Astrocyte of the spinal cord (primary cell): ENCODE measurements at places on chromosomes 7 and 10.
A peak's percentile ranks its signal among the peaks of the same experiment; 100 is the strongest.

DNA sequence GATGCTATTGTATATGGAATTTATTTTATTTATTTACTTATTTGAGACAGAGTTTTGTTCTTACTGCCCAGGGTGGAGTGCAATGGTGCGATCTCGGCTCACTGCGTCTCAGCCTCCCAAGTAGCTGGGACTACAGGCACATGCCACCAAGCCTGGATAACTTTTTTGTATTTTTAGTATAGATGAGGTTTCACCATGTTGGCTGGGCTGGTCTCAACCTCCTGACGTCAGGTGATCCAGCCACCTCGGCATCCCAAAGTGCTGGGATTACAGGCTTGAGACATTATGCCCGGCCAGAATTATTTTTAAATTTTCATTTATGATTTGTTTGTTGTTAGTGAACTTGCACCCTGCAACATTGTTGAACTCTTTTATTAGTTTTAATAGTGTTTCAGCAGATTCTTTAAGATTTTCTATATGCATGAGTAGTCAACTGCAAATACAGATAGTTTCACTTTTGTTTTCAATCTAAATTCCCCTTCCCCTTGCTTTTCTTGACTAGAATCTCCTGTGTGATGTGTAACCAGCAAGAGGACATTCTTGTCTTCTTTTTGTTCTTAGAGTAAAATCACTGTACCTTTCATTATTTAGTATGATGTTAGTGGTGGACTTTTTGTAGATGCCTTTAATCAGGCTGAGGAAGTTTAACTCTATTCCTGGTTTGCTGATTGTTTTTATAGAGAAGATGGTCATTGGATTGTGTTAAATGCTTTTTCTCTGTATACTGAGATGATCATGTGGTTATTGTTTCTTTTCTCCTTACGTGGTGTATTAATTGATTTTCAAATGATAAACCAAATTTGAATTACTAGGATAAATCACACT, 27.8 kb downstream of the ZNF33A start:
- no peak for DNase-seq

DNA sequence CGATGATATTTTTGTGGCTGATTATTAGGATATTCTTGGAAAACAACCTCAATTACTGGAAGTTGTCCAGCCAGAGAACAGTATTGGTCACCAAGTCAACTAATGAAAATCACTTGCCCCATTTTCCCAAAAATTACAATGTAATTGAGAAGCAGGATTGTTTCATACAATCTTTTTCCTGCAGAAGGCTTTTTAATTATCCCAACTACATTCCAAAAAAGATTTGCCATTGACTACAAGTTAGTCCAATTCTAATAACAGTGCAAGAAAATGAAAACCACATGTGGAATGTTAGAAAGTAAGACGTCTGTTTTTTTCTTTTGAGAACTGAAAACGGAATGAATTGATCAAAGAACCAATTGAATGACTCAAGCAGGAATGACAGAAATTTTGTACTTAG, 1195.8 kb downstream of the SORCS1 start:
- DNase-seq: no peak

GRCh38 chr10:69629519-69629896, 539 bp upstream of the FAM241B start:
- DNase-seq: no peak

- DNase-seq: peak; percentile 96
These were observed 19.5 kb upstream of the GNA12 start for GRCh38 chr7:2863461-2864066.

- no peak for DNase-seq
These were observed 310.6 kb upstream of the MGMT start for GRCh38 chr10:129156406-129156805.

DNA sequence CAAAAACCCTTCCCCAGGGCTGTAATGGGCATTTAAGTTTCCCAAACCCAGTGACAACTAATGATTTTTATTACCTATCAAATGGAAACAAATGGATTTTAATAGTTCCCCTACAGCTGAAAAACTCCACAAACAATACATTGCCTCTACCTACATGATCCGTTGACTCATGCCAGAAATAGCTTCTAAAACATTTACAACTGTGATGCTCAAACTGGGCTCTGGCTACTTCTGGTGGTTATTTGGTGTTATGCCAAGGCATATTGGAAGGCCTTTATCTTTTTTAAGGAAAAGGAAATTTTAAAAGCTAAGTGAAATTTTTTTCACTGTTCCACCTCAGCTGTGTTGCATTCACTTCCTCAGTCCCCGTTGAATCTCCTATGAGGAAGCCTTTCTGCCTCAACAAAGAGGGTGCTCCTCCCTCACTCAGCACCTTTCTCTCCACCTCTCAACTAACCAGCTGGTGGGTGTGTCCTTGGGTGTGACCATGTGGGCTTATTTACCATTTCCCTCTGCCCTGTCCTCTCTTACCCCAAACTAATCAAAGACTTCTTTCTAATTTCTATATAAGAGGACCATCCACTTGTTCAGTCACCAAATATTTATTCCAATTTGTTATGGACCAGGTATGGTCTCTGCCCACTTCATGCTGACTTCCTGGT, 82.9 kb downstream of the PRTFDC1 start:
- peak; percentile 68 for DNase-seq

DNA sequence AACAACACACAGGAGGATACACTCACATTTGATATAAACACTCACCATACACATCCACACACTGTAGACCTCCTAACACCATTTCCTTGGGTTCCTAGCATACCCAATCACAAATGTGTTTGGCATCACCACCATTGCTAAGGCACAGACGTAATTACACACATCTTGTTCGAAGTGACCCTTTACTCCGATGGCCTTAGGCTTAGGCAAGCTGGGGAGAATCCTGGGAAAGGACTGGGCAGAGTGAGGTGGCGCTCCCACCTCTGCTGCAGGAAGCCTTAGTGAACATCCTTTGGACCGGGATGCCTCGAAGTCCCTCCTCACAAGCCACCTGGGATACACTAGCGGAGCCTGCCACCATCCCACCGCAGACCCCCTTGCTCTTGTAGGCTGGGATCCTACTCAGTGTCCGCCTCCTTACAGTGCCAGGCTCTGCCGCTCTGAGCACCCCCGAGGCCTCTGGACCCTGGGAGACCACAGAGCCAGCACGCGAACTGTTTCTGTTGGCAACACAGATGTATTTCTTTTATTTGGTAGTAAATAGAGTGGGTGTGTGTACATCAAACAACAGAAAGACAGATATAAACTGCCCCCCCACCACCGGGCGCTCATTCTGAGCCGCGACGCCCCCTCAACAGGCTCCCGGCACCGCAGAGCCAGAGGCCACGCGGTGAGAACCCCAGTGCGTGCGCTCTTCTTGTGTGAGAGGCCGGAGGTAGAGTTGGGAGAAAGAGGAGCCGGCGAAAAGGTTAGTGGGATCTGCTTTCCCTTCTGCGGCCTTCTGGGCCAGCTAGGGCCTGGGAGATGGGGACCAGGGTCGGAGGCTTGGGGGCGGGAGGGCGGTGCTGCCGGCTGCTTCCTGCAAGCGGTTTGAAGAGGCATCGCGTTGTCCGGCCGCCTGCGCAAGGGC, 5.9 kb upstream of the HMX2 start:
- DNase-seq: no peak

DNA sequence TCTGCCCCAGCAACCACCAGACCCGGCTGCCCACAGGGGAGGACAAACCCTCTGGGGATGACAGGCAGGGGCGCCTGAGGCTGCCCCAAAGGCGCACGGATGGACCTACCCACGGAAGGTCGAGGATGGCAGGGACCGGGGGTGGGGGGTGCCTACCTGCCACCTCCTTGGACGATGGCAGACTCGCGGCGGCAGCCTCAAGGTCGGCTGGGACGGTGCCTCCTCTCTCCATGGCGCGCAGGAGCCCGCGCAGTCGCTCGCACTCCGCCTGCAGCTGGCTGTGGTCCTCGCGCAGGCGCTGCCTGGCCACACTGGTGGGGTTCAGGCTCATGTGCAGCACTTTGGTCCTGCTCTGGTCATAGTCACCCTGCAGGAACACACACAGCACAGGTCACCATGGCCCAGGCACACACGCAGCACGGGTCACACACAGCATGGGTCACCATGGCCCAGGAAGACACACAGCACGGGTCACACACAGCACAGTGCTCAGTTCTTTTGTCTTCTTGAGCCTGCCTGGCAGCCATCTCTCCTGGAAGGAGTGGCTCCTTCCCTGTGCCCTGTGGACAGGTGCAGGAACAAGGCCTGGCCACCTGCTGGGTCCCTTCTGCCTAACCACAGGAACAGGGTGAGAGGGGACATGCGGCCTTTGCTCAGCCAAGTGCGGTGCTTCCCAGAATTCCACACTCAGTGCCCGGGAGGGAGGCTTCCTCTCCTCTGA, 266.6 kb downstream of the ELFN1 start:
- no peak for DNase-seq

DNA sequence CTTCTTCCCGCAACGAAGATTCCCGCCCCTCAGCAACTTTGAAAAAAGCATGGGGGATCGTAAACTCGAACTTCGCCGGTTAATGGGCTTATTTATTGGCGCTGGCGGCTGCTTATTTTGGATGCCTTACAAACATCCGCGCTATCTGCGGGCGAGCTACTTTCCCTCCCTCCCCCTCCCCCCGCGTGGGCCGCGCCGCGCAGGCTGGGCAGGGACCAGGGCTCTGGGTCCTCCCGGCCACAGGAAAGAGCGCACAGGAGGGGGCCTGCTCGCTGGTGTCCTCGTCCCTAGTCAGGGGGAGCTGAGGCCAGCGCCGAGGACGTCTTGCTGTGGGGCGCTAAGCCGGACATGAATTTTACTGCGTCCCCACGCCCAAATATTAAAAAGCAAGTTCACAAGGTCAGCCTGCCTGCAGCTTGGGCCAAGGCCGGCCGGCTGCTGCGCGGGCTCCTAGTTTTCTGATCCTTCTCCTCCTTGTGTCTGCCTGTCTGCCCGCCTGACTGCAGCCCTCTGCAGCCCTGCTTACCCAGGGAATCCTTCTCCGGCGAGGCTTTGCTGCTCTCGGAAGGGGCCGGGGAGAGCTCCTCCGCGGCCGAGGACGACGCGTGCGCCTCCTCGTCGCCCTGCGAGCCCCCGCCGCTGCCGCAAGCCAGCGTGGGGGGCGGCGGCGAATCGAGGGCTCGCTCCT, 1.2 kb downstream of the HOXA10 start:
- DNase-seq: peak; percentile 28

DNA sequence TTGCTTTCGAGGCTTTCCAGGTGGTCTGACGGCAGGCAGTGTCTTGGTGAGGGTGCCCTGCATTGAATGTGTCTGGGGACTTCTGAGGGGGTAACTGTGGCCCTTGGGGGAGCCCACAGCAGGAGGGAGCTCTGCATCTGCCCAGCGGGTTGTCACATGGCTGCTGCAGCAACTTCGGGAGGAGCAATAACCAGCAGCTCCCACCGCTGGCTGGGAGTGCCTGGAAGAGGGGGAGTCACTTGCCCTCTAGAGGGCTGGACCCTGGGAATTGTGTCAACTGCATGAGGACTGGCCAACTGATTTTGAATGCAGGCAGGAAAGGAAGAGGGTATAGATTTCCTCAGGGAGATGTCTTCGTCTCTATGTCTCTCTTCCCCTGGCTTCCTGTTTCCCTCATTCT, 26.4 kb downstream of the C10orf120 start:
- no peak for DNase-seq

DNA sequence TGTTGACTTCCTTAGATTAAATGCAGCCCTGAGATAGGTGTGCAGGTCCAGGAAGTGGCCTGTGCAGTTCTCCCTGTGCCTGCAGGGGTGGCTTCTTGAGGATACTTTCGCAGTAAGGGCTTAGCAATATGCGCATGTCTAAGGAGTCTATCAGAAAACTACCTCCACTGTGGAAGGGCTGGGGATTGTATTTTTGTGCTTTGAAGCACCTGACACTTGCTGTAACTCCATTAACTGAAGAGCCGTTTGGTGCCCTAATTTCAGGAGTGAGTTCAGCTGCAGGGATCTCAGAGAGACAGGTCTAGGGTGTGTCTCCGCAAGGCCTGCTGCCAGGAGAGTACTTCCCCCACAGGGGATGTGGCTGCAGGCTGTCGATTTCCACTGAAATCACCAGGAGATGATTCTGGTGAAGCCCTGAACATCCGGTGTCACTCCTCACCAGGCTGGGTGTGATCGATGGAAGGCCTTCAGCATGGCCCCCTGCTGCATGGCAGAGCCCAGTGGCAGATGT, 35.5 kb downstream of the IKZF1 start:
- no peak for DNase-seq
